H1 (cell line): ENCODE measurements at places on chromosomes 5 and 9.

DNA sequence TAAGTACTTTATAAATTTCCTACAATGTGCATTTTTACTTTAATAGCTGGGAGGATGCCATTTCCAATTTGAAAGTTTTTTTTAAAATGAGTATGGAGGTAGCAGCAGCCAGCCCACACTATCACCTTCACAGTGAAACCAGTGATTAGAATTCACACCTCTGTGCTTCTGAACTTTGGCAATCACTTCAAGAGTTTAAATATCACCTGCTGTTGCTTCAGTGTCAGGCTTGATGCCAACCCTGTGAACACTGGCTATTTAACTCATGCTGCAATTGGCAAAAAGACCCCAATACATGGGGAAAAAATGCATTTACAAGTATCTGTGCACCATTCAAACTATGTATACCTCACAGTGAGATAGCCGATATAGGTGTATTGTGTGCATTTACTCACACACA, 57.4 kb downstream of the CDK5RAP2 start:
- DNase-seq: no peak

GRCh38 chr5:170010595-170010994, 30.3 kb upstream of the INSYN2B start:
- DNase-seq: no peak

GRCh38 chr5:5638211-5638610, 215.7 kb downstream of the ICE1 start:
- no peak for DNase-seq

DNA sequence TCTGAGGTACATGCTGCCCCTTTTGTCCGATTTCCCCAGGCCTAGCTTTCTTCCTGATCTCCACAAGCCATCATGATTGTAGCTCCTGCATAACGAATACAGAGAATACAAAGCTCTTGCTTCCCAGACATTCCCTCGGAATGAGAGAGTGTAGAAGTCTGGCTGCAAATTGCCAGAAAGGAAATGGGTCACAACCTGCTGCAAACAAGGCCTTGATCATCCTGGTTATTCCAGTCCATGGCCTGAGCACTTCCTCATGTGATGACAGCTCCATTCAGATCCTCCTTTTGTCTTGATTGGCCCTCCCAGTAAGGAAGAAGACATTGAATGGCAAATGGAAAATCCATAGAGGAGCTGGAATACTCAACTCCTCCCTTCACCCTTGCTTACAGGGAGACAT, 136.0 kb upstream of the ADRA1B start:
- DNase-seq: no peak

DNA sequence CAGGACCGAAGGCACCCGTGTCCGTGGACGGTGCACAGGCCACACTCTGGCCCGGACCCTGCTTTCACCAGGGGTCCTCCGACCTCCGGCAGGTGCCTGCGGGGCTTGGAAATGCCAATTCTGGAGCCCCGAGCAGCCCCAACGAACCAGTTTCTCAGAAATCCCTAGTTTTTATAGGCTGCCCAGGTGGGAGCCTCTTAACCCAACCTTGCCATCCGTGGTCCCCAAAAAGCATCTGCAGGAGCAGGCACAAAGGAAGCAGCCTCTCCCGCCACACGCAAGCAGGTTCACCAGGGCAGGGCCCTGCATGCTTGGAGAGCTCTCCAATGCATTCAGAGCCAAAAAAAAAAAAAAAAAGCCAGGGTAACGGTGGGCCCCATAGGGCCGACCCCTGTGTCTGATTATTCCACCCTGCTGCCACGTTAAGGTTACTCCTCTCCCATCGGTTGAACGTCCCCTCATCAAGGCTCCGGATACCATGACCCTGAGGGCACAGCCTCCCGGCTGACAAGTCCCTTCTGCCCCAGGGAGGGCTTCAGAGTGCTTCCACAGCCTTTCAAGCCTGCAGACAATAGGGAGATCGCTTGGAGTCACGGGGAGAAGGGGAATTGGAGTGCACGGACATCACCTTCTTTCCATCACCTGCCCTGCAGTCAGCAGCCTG, 796 bp upstream of the TPRN start:
- DNase-seq: no peak

GRCh38 chr5:173984218-173984617, 4.8 kb upstream of the C5orf47 start:
- DNase-seq: peak; percentile 50

GRCh38 chr9:98943682-98944056, at the start of gene COL15A1:
COL15A1 (plus strand) TSS chr9:98943907; CDS start chr9:98944062, 155 bp downstream.
- DNase-seq: no peak

DNA sequence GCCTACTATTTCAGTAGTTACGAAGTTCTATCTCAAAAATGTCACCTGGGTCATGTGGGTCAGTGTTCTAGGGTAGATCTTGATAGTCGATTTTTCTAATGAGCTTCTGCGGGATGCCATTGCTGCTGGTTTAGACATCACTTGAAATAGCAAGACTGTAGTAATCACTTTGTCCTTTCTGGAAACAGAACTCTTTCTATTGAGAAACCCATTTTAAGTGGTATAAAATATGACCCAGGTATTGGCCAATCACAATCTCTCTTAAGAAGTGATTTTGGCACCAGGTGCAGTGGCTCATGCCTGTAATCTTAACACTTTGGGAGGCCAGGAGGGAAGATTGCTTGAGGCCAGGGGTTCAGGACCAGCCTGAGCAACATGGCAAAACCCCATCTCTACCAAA, 17.6 kb downstream of the ARRDC3 start:
- DNase-seq: no peak

DNA sequence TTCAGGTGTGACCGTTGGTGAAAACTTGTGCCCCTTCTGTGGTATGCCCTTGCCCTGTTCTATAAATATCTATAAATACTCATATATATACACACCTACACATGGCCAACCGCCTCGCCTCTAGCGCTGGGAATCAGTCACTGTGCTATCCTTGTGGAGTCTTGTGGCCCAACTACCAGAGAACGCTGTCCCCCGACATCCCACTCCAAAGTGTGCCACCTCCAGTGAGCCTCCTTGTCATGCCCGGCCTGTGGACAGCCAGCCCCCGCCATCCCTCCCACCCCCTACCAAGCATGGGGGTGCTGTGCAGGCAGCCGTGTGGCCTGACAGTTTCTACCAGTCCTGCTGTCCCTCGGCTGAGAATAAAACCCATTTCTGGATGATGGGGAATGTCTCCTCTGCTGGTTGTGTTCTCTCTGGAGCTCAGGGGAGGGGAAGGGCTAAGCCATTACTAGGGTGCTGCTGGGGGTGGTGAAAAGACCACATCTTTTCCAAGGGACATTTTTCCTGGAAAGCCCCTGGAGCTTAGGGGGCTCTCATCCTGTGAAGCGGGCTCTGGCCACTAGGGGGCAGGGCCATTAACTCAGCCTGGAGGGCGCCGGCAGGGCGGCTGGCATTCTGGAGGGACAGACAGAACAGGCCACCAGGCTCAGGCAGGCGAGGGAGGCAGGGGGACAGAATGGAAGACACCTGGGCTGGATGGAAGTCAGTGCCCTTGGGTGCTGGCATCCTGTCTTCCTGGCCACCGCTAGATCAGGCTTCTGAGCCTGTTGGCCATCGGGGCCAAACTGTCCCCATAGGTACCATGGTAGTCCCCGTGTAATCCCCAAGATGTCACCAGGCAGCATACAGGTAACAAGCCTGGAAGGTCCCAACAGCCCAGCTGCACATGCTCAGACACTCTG, 20.7 kb downstream of the GOLGA2 start:
- DNase-seq: no peak

DNA sequence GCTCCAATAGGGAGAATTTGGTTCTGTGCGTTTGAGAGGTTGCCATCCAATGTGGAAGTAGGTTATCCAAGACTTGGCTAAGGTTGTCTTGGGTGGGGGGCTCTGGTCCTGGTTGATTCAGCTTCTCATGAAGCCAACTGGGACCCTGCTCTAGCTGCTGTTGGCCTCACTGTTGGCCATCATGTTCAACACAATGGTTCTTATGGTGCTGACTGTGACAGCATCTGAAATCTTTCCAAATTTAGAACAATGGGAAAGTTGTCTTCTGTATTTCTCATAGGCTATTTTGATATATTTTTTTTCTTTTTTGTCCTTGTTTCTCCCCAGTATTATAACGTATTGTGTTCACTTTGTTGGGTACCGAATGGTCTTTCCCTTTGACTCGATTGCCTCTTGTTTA, 71.9 kb downstream of the GDNF start:
- DNase-seq: no peak

- no peak for DNase-seq
These were observed 65.6 kb downstream of the HOMER1 start for GRCh38 chr5:79448336-79448735.

DNA sequence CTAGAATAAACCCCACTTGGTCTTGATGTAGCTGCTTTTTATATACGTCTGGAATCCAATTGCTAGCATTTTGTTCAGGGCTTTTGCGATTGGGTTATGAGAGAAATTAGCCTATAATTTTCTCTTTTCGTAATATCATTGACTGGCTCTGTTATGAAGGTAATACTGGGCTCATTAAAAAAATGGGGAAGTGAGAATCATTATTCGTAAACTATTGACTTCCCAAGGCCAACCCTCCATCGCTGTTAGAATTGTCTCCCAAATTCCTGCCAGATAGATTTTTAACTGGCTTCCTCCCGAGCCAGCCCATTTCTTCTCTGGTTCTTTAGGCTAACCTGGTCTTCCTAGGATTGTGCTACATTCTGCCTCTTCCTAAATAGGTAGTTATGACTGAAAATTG, 35.9 kb upstream of the GRPEL2 start:
- DNase-seq: no peak

DNA sequence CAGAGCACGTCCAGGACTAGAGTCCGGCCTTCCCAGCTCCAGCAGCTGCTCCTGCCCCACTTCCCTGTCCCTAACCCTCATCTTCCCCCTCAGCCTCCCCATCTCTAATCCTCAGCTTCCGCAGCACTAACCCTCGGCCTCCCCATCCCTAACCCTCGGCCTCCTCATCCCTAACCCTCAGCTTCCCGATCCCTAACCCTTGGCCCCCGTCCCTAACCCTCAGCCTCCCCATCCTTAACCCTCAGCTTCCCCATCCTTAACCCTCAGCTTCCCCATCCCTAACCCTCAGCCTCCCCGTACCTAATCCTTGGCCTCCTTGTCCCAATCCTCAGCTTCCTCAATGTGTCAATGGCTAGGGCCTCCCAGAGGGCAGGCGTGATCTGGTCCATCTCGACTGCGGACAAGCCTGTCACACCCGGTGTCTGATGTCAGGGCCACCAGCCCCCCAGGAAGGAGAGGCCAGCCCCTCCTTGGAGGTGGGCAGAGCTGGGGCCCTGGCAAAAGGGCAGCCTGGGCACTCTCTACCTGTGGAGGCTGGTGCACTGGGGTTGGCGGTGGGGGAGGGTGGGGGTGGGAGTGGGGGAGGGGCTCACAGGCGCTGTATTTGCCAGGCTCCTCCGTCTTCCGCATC, 1.4 kb downstream of the OBP2B start:
- DNase-seq: no peak

- DNase-seq: no peak
These were observed 130.1 kb downstream of the GAPVD1 start for GRCh38 chr9:125391704-125392103.

GRCh38 chr9:87665505-87665904, 60.4 kb upstream of the CTSL start:
- no peak for DNase-seq

DNA sequence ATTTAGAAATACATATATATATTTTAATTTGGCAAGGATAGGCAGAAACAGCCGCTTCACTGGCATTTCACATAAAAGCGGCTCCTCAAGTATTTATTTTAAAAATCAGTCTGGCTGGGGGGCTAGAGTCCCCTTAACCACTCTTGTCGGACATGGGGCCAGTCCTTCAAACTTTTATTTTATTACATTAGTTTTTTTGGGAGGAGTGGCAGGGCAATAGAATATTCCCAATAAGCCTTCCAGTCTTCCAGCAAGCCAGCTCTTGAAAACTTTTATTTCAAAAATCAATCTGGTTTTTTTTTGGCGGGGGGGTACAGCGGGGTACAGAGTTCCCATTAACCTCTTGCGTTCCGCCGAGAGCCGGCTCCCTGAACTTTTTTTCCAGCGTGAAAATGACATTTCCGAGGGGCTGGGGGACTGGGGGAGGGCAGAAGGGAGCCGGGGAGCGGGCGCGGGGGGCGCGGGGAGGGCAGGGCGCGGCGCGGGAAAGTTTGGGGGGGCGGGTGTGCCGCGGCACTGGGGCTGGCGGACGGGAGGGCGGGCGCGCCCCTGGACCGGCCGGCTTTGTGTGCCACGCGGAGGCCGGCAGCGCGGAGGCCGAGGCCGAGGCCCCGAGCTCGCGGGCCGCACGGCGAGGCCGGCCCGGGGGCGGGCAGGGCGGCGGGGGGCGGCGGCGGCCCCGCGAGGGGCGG, 504 bp upstream of the ZNF618 start:
- no peak for DNase-seq

DNA sequence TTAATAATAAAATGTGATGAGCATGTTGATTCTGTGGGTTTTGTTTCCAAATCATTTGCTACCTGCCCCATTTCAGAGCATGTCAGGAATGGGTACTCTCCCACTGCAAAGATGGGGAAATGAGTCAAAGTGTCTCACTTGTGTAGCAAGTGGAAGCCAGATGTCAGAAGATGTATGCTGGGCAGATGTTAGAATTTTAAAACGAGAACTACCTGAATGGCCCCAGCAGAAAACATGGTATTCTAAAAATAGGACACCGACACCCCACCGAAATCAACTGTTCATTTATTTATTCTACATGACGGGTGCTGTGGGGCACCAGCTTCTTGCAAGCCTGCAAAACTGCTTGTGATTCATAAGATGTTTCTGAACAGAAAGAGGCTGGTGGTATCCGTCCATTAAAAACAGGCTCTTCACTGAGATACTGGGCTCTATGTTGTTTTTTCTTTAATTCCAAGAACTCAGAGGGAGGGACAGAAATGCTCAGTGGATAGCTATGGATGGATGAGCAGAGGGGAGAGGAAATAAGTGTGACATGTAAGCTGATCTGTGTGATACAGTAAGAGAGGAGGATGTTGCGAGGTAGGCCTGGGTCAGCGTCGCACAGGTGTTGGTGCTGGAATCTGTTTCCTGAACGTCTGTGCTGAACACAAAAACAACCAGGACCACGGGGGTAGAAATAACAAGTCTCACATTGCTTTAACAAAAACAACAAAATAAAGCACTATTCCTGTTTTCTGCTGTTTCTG, 157.2 kb downstream of the EFNA5 start:
- DNase-seq: no peak

DNA sequence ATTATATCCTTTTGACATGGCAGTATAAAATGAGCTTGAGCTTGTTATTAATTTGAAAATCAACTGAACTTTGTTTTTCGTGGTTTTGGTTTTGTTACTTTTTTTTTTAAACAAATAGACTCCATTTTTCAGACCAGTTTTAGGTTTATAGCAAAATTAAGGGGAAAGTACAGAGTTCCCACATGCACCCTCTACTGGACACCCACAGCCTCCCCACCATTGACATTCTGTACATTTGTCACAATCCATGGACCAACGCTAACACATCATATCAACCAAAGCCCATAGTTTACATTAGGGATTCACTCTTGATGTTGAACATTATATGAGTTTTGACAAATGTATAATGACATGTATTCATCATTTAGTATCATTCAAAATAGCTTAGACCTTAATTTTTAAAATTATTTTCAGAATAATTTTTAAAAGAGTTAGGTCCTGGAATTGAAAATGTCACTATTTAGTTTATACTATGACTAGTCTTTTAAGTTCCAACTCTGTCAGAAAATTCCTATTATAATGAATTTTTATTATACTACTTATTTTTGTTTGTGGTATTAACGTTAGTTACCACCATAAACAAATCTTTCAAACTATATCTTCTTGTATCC, 35.3 kb upstream of the JMY start:
- DNase-seq: no peak

GRCh38 chr9:100196215-100196614, 97.2 kb downstream of the INVS start:
- DNase-seq: no peak

- DNase-seq: no peak
These were observed 159.6 kb downstream of the TLE4 start for GRCh38 chr9:79731171-79731890.
